Dorsolateral prefrontal cortex (tissue), 122 donors: ENCODE measurements at places on chromosomes 2 and 18. TPM values are rescaled to one million over a fixed set of nuclear protein-coding genes. Genes with fewer than 3 reads are reported as not detected.

OBSL1 gene
- 142 TPM for total RNA-seq

GRCh38 chr2:77147153-77147552 is 375.0 kb downstream of the LRRTM4 start:
- DNase-seq: no peak

GRCh38 chr2:168583710-168584521 is 127.8 kb downstream of the CERS6 start:
- no peak for DNase-seq

FAM237A gene
- total RNA-seq: not detected

SLC39A10 gene
- total RNA-seq: 101 TPM

CDK15 gene
- total RNA-seq: not detected

- DNase-seq: peak; percentile 30
Measured at GRCh38 chr2:85405201-85406059, 4.7 kb downstream of the CAPG start.
